ENCODE measurements at places on chromosomes 3 and 15.
A peak's percentile ranks its signal among the peaks of the same experiment; 100 is the strongest.

- DNase-seq: peak; percentile 7
These were observed 106.4 kb downstream of the TUSC7 start for GRCh38 chr3:116815831-116816588.

GRCh38 chr3:134804508-134805480 lies 9.7 kb downstream of the EPHB1 start:
- DNase-seq: no peak

DNA sequence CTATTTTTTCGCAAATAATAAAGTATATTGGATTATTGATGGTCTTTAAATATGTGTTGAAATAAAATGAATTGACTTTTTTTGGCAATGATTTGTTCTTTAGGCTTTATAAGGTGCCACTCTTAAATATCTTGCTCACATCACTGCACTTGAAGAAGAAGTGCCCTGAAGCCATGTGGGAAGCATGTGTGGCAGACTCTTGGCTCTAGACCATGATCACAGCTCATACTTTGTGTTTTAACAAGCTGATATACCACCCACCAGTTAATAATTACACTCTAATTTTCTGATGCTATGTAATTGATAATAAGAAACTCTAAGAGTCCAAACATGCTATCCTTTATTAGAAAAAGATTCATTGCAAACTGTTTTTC lies 52.1 kb upstream of the TGFBR2 start:
- DNase-seq: no peak

GRCh38 chr15:35448294-35448693 lies 97.7 kb downstream of the DPH6 start:
- no peak for DNase-seq

GRCh38 chr3:45967724-45968123 lies 24.5 kb downstream of the CXCR6 start:
- no peak for DNase-seq

- no peak for DNase-seq
These were observed 85.7 kb downstream of the MSL2 start for GRCh38 chr3:136110481-136110880.

DNA sequence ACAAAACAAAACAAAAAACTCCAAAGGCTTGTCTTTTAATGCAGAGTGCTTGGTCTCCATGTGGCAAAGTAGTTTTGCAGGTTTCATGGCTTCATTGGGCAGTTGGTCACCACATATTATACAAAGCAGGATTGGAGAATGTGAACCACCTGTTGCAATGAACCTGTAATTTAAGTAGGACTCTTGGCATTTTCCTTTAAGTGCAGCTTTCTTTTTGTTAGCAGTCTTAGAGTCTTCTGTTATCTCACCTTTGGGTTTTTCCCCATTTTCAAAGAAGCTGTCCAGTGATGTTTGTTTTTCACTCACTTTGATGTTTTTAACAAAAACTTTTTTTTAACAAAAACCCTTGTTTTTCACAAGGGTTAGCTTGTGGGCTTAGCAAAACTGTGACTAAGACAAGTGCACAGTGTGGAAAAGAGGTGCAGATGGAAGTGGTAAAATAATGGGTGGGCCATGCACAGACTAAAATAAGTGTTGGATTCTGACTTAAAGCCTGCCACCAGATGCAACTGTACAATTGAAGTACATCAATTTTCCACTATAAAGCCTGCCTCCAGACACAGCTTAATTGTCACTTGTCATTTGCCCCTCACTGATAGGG lies 2.9 kb upstream of the PLSCR1 start:
- no peak for DNase-seq

DNA sequence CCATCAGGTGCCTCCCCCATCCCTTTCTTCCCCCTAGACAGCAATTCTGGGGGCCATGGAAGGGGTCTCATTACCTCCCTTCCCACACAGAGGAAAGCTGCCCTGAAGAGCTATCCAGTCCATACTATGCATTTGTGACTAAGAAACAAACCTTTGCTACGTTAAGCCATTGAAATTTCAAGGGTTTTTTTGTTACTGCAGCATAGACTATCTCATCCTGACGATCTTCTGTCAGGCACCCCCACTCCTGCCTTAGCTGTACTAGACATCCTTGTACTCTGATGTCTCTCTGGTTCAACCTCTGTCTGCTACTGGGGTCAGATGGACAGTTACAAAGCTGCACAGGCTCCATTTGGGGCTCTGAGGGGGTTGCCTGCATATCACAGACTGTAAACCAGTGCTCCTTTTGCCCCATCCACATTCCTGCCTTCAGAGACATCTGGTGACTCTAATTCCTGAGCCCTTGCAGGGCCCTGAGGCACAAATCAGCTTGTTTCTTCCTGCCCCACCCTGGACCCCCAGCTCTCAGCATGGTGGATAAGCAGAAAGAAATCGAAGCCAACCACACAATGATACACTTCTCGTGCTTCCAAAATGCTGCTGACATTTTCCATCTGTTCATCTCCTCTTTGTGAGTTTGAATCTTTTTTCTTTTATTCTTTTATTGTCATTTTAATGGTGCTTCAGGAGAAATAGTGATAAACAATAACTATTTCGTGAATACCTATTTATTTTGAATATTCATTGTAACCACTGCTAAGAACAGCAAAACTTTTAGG lies 21.6 kb upstream of the NSMCE3 start:
- DNase-seq: no peak

DNA sequence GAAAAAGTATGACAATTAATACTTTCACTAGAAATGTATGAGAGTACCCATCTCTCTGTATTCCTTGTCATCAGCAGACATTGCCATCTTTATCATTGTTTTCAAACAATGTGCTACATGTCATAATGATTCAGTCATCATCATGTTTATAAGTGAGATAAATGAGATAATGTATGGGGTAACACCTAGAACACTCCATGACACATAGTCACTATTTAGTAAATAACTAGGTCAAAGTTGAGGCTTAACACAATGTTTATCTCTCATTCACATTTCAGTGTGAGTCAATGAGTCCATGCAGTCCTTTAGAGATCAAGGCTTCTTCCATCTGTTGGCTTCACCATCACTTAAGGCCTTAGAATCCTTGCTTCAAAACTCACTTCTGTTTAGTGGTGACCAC lies 70.0 kb downstream of the NLGN1 start:
- no peak for DNase-seq

DNA sequence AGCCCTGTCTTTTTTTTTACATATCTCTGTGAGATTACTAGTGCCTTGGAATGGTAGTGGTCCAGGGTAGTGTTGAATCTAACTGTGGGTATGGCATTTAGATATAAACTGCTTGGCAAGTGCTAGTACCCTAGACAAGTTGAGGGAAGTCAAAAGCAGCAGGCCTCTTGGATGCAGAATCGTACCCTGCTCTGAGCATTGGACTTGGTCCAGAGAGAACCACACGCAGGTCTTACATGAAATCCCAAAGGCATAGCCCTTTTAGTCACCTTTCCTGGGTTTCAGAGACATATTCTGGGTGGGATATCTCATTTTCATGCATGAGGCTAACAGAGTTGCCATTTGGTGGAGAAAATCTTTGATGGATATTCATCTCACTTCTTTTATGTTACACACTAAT lies 641.4 kb downstream of the PDCD6IP start:
- no peak for DNase-seq

DNA sequence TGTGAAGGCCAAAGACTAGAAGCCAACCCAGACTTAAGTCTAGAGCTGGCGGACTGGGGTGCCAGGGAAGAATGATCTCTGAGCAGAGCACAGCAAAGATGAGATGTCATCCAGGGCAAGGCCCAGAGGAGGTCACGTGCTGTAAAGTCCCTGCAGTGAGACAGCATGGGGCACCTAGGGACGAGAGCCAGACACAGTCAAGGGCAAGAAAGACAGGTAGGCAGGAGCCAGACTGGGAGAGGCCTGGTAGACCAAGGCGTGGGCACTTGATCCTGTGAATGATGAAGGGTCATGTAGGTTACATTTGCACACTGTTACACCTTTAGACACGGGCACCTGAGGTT lies 379.7 kb upstream of the PROK2 start:
- DNase-seq: no peak

- no peak for DNase-seq
These were observed 5.9 kb upstream of the PPP1R2 start for GRCh38 chr3:195548987-195549386.

GRCh38 chr3:136716629-136717028 lies 35.5 kb downstream of the STAG1 start:
- no peak for DNase-seq

GRCh38 chr15:84811151-84811550 lies 6.0 kb upstream of the ALPK3 start:
- DNase-seq: no peak

DNA sequence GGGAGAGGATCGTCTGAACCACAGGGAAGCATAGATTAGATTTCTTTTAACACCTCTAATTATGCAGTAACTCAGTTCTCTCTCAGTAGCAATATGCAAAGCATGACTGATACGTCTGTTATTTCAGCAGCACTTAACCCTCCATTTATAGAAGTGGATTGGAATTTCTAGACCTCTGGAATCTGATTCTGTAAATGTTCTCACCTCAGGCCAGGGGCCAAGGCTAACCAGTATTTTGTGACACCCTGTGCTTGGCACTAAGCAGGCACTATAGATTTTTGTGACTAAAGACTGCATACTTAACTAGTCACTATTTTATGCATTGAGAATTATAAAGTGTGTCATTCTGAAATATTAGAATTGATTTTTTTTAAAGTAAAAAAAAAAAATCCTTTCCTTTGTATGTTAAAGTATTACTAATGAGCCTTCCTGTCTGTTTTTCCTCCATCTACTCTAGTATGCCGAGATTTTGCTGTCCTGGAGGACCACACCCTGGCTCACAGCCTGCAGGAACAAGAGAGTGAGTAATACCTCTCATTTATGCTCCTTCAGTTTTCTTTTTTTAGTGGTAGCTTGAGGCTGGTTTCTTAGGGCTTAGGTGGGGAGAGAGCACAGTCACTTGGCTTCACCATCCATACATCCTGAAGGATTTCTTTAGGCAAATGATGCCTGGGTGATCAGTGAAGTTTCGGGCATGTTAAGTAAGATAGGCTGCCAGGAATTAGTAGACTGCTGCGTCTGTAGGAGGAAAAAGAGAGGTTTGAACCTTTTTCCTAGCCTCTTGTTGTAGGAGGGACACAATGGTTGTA lies 26.5 kb upstream of the UTS2B start:
- peak; percentile 73 for DNase-seq

DNA sequence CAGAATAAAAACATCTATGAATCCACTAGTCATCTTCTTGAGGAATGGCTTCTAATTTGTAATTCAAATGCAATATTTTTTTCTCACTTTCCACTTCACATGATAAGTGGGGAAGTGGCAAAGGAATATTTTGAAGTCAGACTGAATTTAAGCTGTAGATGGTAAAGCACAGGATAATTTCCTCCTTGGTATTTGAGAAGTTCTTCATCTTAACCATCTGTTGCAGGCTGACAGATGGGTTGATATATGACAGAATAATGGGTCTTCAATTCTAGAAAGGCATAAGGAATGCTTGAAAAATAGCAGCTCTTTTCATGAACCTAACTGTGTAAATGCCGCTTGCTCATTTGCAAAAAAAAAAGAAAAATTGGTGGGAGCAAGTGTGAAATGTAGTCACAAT lies 66.5 kb upstream of the SNTN start:
- DNase-seq: no peak

DNA sequence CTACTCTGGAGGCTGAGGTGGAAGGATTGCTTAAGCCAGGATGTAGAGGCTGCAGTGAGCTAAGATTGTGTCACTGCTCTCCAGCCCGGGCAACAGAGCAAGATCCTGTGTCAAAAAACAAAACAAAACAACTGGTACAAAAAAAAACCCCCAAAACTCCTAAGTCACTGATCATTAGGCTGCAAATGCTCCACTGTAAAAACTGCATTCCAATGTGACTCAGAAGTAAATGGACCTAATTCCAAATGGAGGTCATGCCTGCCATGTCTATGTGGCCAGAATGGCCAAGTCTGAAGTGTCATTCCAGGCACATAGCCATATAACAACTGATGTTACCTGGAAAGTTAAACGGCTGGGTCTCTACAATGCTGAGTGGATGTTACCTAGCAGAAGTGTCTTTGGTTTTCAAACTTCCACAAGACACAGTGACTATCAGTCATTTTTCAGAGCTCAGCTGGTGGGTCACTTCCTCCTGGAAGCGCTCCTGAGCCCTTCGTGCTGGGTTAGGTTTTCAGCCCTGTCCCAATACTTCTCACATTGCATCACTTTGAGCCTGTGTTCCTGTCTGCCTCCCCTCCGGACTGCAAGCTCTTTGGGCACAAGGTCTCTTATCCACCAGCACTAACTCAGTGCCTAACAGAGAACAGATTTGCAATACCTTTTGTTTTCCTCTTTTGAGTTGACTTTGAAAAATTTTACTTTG lies 10.6 kb downstream of the FSTL1 start:
- DNase-seq: peak; percentile 73

- DNase-seq: no peak
These were observed 665.9 kb downstream of the SQOR start for GRCh38 chr15:46300716-46301115.

DNA sequence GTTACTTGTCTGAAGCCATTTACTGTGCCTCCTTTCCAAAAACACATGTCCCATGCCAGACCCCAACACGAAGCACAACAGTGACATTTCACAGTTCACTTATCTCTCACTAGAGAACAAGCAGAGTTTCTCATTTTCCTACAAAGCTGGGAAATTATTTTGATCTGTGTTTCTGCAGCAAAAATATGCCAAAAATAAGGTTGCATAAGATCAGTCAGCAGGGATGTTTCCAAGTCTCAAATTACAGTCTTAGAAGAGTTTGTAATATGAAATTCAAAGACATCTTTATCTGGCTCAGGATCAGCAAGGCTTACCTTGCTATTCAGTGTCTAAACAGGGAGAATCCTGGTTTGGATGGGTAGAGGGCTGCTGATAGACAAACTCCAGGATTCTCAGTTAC lies 75.5 kb downstream of the GJD2 start:
- DNase-seq: no peak

GRCh38 chr3:54211097-54211496 lies 88.7 kb downstream of the CACNA2D3 start:
- no peak for DNase-seq

- no peak for DNase-seq
These were observed 339.2 kb downstream of the CADM2 start for GRCh38 chr3:85298032-85298431.

GRCh38 chr3:56869157-56869889 lies 67.6 kb upstream of the ARHGEF3 start:
- no peak for DNase-seq

- no peak for DNase-seq
These were observed 124.9 kb downstream of the IQCH start for GRCh38 chr15:67379530-67379929.

DNA sequence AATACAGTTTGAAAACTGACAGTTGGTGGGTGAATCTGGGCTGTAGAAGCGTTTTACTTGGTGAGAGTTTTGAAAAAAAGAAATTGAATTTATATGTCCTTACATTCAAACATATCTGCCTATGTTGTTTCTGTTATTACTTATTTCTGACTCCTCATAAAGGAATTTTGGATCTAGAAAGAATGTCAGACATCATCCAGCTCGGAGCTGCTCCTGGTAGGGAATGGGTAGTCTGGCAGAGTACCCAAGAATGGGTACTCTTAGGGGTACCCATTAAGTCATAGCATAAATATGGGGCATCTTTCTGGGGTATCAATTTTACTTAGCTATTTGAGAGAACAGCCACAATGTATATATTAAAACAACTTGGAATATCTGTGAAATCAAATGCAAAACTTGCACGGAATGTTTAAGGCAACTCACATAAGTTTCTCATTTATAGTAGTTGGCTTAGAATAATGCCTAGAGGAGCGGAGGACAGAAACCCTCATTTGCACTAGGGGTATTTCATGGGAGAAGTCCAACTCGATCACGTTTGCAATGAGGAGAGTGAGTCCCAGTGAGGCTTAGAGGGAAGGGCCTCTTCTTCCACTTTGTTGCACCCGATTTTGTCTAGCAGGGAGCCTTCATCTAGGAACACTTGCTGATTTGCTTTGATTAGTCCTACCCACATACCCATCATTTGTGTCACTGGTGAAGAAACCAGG lies 2.4 kb upstream of the LARP6 start:
- DNase-seq: peak; percentile 53

- DNase-seq: no peak
These were observed 19.9 kb downstream of the CCDC14 start for GRCh38 chr3:123941121-123941520.
